ENCODE measurements at places on chromosomes 4 and X. TPM values are rescaled to one million over a fixed set of nuclear protein-coding genes. Genes with fewer than 3 reads are reported as not detected.

DNA sequence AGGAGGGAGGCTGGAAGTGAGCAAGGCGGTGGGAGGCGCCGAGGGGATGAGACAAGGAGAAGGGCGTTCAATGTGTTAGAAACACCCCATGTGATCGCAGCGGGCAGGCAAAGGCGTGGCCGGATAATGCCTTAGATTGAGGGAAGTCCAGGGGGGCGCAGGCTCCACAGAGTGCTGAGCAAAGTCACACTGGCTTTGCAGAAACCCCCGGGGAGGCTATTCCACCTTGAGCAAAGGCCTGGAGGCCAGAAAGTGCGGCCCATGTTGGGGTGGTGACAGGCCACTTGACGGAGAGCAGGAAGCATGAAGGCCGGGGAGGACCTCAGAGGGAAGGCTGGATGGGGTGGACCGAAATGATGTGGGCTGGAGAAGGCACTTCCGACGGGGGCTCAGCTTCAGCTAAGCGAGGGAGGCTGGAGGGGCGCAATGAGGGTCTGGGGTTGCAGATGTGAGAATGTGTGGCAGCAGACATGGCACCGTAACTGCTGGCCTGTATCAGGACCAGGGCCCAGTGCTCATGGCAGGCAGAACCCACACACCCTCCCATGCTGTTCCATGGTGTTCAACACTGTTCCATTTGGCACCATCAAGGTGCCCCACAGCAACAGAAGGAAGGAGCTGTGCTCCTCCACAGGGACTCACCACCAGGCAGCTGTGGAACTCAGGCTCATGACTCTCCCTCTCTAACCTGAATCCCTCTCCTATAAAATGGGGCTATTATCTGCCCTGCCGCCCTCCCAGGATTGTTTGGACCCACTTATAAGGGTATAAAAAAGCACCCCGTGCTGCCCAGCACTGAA is 50.3 kb downstream of the HMX1 start:
- DNase-seq: no peak

Gene MAGEA2B
- not detected for polyA plus RNA-seq

GRCh38 chr4:4853371-4853823 is 6.1 kb upstream of the MSX1 start:
- no peak for DNase-seq

DNA sequence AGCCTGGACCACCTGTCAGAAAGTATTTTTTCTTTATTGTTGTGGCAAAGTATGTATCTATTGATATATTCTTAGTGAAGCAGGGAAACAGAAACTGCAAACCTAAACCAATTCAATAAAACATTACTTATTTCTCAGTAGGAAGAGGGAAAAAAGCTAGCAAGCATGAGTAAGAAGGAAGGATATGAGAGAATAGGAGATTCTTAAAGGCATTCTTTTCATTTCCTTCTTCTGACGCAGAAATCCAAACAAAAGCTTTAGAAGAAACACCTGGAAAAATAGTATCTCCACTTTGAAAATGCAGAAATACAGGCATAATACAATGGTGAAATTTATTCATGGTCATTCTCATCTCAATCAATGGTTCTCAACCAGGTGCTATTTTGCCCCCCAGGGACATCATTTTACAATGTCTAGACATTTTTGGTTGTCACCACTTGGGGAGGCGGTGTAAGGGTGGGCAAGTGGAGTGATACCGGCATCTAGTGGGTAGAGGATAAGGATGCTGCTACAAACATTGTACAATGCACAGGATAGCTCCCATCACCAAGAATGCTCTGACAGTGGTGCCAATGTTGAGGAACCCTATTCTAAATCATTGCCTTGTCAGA is 21.7 kb upstream of the ATXN3L start:
- DNase-seq: no peak

Gene USP17L19
- not detected for polyA plus RNA-seq

Gene UBE2D3
- 432 TPM for polyA plus RNA-seq

- DNase-seq: no peak
Measured at GRCh38 chrX:8688776-8689175, 43.2 kb downstream of the ANOS1 start.

Gene ZNF732
- not detected for polyA plus RNA-seq

DNA sequence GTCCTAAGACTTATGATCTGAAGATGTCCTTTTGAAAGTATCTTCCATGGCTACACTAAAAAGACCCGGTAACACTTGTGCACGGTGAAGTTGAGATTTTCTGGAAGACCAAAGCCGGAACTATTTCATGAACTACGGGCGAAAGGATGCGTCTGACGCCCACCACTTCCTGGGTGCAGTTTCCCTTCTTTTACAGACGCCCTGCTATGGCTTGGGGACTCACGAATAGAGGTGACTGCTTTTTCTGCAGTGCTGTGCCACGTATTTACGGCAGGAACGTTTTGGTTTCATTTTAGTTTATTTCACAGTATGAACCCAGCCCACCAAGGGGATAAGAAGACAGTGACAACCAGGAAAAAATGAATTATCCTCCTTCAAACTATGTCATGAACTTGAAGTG is 180.4 kb downstream of the AFAP1 start:
- DNase-seq: no peak

- DNase-seq: no peak
Measured at GRCh38 chrX:153557618-153558355, 40.3 kb downstream of the ATP2B3 start.

Measured in naive B cell (primary cell).